ENCODE measurements at places on chromosomes 5 and 9.

- no peak for DNase-seq
Observed at GRCh38 chr5:146025114-146025680, 80.2 kb downstream of the PLAC8L1 start.

DNA sequence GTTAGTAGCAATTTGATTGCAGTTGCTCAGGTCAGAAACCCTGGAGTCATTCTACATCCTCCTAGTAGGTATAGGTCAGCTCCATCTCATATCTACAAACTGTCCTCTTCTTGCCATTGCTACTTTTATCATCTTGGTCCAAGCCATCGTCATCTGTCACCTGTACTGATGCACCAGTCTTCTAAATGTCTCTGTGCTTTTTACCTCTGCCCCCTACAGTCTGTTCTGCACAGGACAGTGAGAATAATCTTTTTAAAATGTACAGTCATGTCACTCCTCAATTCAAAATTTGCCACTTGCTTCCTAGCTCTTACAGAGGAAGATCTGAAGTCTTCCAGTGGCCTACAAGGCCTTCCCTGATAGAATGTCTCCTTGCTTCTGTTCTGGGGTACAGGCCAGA, 6.8 kb downstream of the NNT start:
- DNase-seq = no peak

GRCh38 chr5:54742417-54742891, 224.9 kb downstream of the SNX18 start:
- DNase-seq = no peak

- DNase-seq = no peak
Observed at GRCh38 chr5:35058374-35058788, 10.6 kb upstream of the AGXT2 start.

GRCh38 chr5:72829707-72830106, 13.2 kb downstream of the TNPO1 start:
- no peak for DNase-seq

GRCh38 chr9:107989544-107989943, 500.0 kb upstream of the KLF4 start:
- DNase-seq = no peak

DNA sequence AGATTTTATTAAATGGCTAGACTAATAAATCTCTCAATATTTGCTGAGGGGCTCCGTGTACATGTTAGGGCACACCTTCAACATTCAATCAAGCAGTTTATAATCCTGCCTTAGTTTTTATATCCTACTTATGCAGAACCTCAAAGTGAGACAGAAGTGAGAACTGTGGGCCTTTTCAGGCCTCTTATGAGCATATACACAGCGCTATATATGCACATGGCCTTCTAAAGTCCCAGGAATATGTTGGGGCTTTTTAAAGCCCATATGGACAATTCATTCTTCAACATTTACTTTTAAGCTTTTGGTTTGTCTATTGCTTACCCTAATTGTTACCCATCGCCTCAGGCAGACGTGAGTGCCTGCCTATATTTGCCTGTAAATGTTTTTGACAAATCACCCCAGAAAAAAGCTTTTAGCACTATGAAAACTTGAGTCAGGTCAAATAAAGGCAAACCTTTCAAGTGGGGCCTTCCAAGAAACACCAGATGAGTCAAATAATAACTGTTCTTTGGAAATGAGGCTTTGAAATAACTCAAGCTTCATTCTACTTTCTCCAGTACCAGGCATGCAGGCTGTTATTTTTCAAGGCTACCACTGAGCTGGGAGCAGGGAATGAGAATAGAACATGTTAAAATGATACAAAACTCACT, 58.2 kb downstream of the ESM1 start:
- no peak for DNase-seq

DNA sequence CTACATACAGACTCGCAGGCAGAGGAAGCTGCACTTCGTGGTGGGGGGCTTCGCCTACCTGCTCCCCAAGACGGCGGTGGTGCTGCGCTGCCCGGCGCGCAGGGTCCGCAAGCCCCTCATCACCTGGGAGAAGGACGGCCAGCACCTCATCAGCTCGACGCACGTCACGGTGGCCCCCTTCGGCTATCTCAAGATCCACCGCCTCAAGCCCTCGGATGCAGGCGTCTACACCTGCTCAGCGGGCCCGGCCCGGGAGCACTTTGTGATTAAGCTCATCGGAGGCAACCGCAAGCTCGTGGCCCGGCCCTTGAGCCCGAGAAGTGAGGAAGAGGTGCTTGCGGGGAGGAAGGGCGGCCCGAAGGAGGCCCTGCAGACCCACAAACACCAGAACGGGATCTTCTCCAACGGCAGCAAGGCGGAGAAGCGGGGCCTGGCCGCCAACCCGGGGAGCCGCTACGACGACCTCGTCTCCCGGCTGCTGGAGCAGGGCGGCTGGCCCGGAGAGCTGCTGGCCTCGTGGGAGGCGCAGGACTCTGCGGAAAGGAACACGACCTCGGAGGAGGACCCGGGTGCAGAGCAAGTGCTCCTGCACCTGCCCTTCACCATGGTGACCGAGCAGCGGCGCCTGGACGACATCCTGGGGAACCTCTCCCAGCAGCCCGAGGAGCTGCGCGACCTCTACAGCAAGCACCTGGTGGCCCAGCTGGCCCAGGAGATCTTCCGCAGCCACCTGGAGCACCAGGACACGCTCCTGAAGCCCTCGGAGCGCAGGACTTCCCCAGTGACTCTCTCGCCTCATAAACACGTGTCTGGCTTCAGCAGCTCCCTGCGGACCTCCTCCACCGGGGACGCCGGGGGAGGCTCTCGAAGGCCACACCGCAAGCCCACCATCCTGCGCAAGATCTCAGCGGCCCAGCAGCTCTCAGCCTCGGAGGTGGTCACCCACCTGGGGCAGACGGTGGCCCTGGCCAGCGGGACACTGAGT, 255.9 kb downstream of the SAXO1 start:
- no peak for DNase-seq

GRCh38 chr5:19734776-19735175, 253.2 kb downstream of the CDH18 start:
- no peak for DNase-seq

DNA sequence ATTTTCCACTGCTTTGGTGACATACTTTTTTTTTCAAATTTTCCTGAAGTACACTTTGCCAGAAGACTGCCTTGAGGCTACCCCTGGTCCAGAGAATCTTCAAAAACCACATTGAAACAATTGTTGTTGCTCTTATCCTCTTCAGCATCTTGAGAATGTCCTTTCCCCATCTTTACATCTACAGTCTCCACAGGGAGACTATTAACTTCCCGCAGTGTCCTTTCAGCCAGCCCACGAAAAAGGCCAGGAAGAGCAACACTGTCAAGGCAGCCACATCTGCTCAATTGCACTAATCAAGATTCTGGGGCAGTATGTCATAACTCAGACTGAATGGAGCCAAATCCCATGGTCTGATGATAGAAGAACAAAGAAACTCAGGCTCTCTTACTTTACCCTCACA, 148.3 kb downstream of the ENC1 start:
- no peak for DNase-seq

DNA sequence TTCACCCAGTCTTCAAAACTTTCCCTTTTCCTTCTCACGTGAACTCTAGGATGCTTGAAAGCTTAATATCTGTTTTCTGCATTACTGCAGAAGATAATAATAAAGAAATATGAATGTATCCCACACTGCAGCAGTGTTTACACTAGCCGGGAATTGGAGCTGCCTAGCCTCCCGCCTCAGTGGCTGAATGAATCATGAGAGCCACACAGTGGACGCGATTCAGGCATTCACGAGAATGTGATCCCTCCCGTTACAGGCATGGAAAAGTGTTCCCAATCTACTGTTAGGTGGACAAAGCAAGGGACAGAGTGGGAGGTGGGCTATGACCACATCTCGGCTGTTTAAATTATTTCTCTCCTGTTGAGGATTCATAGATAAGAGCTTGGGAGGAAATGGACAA, 69.4 kb upstream of the CTSL start:
- DNase-seq = no peak

GRCh38 chr9:132969783-132970182, 8.7 kb upstream of the GFI1B start:
- no peak for DNase-seq

GRCh38 chr5:95850391-95850894, 27.9 kb upstream of the GLRX start:
- DNase-seq = no peak

- peak; percentile 58 for DNase-seq
Observed at GRCh38 chr9:135989722-135990467, 28.7 kb upstream of the UBAC1 start.

- DNase-seq = no peak
Observed at GRCh38 chr5:108858959-108859358, 111.3 kb downstream of the FER start.

GRCh38 chr5:175235251-175235960, 208.6 kb downstream of the DRD1 start:
- DNase-seq = no peak

GRCh38 chr5:157143127-157143971, 684 bp upstream of the MED7 start:
- DNase-seq = peak; percentile 72

- no peak for DNase-seq
Observed at GRCh38 chr5:135596788-135597187, 18.0 kb upstream of the CXCL14 start.

GRCh38 chr9:34379334-34380033, 2.8 kb upstream of the MYORG start:
- no peak for DNase-seq

GRCh38 chr9:68777070-68777763, 72.2 kb downstream of the PIP5K1B start:
- DNase-seq = no peak

DNA sequence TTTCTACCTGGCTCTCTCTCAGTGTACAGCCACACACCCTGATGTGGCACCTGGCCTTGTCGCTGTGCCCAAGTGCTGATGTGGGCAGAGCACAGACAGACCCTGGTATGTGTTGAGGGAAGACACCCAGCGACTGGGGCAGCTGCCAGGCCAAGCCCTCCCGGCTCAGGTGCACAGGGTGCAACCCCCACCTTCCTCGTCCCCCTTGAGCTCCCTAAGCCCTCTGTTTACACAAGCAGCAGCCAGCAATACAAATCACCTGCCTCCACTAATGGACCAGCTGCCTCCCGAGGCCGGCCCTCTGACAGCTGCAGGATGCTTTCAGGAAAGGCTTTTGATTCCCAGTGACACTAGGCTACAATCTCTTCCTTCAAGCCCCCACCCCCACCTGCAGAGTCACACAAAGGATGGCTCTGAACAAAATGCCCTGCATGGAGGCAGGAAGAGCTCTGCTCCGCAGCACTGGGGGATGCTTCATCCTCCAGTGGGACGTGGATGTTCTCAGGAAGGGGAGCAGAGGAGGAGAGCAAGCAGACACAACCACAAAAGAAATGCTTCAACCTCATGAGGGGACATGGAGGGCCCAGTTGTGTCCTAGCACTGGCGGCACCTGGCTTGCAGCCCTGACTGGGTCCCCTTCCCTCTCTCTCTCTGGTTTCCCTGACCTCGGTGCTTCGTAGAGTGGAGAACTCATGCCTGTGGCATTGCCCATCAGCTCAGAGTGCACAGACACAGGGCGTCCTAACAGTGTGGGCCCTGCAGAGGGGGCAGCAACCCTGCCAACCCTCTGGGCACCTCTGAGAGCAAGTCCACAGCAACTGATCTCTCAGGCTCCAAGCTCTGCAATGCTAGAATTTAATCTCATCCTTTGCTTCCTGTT, 140.8 kb downstream of the BARX1 start:
- DNase-seq = no peak

- no peak for DNase-seq
Observed at GRCh38 chr9:13705918-13706317, 426.4 kb upstream of the MPDZ start.

- no peak for DNase-seq
Observed at GRCh38 chr5:163653526-163653925, 148.1 kb downstream of the MAT2B start.

- no peak for DNase-seq
Observed at GRCh38 chr5:72767289-72768010, 49.0 kb upstream of the TNPO1 start.

Measured in cerebellar nuclear complex (tissue), 1 donor.